Stimulated activated naive B cell treated with anti-CD40 and anti-IgM and Interleukin-4, amounts not matched to agents 10 μg/mL and 1 μg/mL and 100 μg/mL, for 72 hours (primary cell): ENCODE measurements at places on chromosomes 4 and X.

DNA sequence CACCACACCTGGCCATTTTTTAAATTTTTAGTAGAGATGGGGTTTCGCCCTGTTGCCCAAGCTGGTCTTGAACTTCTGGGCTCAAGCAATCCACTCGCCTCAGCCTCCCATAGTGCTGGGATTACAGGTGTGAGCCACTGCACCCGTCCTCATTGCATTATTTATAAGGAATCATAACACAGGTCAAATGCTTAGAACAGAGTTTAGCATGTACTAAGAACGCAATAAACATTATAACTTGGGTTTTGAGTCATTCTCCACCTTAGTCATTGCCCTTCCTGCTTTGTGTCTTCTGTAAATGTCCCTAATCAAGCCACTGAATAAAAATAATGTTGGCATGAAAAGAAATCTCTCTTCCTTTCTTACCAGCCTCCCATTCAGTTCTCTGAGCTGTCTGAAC is 38.5 kb upstream of the SHROOM4 start:
- no peak for DNase-seq

- no peak for DNase-seq
Measured at GRCh38 chrX:135395064-135395463, 26.7 kb upstream of the SMIM10L2A start.

DNA sequence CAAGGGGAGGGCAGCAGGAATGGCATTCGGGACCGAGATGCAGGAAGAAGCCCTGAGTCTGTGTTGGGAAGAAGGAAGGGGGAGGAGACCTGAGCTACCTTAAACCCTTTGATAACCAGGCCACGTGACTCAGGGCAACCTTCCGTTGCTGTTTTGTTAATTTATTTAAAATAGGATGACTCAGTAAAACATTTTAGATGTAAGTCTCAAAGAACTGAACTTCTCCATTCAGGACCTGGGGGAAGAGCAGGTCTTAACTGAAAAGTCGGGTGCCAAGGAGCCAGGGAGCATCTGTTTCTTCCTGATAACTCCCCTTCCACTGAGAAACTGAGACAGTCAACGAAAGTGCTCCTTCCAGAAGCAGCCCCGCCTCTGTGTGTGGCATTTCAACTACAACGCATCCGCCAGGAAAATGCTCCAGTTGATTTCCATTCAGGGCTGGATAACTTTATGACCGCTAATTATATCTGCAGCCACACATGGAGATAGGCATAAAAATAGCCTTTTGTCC is 88.0 kb downstream of the IRF2 start:
- no peak for DNase-seq

DNA sequence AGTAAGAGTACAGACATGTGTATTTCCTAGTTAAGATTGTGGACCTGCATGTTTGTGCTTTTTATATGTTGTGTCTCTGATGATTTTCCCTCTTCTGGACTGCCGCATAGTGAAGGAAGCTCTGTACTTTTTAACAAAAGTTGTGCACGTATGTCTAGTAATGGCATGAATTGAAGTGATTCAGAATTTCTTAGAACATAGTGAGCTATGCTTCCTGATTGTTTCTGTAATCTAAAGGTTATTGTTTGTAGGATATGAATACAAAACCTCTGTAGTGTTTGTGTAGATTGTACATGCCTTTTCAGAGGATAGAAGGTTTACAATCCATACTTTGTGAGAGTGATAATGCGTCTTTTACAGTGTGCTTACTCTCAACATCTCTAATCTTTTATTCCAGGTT is 37.0 kb upstream of the NUDT6 start:
- DNase-seq: no peak

GRCh38 chr4:44098973-44099372 is 349.6 kb downstream of the KCTD8 start:
- DNase-seq: no peak

- DNase-seq: no peak
Measured at GRCh38 chrX:41164449-41164848, 79.2 kb downstream of the USP9X start.

GRCh38 chrX:46444011-46444410 is 101.2 kb downstream of the ZNF674 start:
- no peak for DNase-seq

GRCh38 chrX:10781847-10782530 is 161.6 kb upstream of the MID1 start:
- no peak for DNase-seq

DNA sequence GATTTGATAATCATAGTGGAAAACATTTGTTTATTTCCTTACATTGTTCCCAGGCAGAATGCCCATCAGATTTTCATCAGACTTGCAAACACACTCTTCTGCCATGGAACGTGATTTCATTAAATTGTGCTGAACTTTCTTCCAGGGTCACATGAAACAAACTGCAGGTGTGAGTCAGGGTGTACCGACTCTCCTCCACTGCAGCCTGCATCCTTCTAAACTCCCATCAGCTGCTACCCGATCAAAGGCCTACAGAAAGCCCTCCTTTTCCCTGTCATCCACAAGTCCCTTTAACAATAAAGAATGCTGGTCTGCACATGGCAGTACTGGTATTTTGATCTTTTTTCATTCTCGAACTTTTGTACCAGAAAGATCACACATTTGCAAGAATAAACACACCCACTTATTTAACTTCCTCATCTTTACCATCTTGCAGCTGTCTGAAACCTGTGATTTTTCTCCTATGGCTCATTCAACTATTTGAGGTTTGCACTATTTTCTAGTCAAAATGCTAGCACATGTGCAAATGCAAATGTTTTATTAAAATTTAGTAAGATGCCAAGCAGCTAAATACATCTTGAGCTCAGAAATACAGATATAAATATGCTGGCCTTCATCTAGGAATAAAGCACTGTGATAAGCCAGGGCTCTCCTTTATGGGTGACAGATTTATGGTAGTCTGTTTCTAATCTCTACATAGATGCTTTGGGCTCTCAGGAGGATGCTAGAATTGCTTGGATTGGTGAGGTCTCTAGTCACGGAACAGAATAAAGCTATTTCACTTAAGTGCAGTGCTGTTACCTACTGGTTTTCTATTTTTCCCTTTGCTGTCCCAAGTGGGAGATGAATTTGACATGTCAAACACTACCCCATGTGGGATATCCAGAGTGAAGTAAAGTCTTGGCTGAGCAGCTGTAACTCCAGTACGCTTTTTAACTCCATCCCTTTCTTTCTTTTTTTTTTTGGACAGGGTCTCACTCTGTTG is 25.8 kb upstream of the ARHGAP24 start:
- DNase-seq: no peak

DNA sequence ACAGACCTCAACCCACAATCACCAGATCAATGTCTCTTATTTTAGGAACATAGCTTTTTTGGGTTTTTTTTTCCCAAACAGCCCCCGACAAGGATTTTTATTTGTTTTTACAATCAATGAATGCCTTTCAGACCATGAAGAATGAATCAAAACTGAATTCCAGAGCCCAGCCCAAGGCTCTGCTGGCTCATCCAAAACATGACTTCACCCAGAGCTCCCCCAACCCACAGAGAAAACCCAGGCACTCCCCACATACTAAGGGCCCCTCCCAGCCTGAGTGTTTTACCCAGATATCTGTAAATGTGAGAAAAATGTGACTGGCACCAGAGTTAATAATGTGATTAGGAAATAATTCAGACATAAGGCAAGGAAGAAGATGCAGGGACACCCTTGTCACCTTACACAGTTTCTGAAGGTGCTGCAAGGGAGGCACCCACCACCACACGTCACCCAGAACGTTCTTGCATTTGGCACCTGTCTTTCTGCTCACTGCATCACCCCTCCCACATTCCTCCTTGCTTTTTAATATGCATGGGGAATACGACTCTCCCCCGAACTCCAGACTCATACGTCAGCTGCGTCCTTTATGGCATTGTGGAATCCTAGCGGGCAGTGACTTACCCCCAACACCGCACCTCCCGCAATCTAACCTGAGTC is 47.8 kb upstream of the C4orf50 start:
- DNase-seq: no peak

DNA sequence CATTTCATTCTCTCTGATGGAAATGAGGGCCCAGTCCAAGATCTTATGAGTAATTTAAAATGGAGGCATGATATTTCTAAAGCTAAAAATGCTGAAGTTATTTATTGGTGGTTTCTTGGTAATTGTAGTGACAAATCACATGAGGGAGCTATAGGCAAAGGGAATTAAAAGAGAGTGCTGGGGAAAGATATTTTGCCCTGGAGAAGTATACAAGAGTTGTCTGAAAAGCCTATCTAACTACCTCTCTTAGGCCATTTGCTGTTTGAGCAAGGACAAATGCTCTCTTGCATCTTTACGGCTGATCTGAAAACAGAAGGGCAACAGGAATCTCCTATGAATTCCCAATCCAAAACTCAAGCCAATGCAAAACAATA is 89.4 kb downstream of the FMR1NB start:
- DNase-seq: no peak
